ENCODE measurements at places on chromosomes 6 and 20.

DNA sequence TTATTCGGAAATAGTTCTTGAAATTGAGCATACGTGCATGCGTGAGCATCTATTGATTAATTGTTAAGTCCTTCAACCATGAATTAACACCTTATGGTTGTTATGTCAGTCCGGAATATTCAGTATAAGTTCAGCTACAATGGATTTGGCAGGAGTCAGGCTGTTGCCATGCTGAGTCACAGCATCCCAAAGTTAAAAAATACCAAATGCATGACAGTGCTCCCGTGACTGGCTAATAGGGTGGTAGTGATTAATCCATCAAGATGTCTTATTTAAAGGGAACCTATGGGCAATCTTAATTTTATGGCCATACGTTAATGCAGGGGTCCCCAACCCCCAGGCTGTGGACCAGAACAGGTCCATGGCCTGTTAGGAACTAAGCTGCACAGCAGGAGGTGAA, 10.5 kb downstream of the RAE1 start:
- DNase-seq = no peak

DNA sequence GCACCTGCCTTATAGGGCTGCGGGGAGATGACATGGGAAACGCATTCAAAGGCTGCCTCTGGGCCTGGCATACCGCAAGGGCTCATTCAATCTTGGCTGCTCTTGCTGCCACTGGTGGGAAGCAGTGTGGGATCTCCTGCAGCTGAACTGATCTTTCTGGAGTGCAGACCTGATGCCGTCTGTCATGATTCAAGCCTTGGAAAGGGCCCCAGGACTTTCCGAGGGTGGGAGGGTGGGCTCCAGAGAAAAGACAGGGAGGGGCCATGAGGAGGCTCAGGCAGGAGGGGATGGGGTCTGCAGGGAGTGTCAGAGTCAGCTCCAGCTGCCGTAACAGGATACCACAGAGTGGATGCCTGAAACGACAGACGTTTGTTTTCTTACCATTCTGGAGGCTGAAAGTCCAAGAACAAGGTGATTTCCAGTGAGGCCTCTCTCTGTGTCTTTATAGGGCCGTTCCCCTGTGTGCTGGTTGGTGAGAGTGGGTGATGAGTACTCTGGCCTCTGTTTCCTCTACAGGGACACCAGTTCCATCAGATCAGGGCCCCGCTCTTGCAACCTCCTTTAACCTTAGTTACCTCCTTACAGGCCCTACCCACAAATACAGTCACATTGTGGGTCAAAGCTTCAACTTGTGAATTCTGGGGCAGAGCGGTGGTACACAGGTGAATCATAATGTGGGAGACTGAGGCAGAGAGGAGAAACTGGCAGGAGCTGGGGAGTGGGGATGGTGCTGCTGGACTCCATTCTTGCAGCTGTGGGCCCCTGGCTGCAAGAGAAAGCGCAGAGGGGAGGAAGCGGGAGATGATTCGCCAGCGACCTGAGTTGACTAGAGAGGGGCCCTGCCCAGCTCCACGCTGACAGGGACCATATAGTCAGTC, 148.4 kb downstream of the SYCP2 start:
- no peak for DNase-seq

DNA sequence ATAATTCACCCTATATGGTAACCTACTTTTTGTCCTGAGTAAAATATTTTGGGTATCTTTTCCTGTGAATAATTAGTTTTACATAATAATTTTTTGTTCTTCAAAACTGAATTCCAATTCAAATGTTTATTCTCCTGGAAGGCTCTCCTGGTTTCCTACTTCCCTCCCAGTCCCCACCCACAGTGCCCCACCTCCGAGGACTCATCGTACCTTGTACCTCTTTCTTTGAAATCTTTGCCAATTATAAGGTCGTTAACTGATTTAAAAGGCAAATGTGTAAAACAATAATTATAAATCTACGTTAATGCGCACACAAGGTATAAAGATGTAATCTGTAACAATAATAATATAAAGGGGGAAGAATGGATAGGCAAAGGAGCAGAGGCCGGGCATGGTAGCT, 40.5 kb upstream of the VEGFA start:
- no peak for DNase-seq

GRCh38 chr6:160798625-160799024, 96.6 kb downstream of the PLG start:
- DNase-seq = no peak

DNA sequence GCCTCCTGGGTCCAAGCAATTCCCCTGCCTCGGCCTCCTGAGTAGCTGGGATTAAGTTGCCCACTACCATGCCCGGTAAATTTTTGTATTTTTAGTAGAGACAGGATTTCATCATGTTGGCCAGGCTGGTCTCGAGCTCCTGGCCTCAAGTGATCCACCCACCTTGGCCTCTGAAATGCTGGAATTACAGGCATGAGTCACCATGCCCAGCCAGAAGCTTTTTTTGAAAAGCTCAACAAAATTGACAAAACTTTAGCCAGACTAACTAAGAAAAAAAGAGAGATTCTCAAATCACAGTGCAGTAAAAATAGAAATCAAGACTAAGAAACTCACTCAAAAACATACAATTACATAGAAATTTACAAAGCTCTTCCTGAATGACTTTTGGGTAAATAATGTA, 420.6 kb downstream of the COL12A1 start:
- no peak for DNase-seq

- DNase-seq = no peak
Observed at GRCh38 chr6:167968091-167968490, 29.4 kb upstream of the KIF25 start.

GRCh38 chr6:7235712-7236305, 77.2 kb downstream of the SSR1 start:
- DNase-seq = no peak

- no peak for DNase-seq
Observed at GRCh38 chr6:52547647-52548352, 29.1 kb downstream of the TRAM2 start.

- no peak for DNase-seq
Observed at GRCh38 chr6:44590471-44590870, 203.0 kb downstream of the CDC5L start.

GRCh38 chr20:35134880-35135279, 12.3 kb downstream of the EDEM2 start:
- DNase-seq = no peak

GRCh38 chr6:5967594-5967993, 39.1 kb downstream of the NRN1 start:
- DNase-seq = no peak

DNA sequence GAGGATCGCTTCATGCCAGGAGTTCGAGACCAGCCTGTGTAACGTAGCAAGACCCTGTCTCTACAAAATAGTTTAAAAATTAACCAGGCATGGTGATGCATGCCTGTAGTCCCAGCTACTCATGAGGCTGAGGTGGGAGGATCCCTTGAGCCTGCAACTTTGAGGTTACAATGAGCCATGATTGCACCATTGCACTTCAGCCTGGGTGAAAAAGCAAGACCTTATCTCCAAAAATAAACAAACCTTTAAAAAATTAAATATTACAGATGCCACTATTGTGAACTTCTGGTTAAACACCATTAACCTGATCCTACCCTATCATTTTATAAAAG, 116.8 kb downstream of the ARHGAP18 start:
- no peak for DNase-seq

GRCh38 chr6:159693894-159694545, 979 bp upstream of the SOD2 start:
- DNase-seq = no peak

DNA sequence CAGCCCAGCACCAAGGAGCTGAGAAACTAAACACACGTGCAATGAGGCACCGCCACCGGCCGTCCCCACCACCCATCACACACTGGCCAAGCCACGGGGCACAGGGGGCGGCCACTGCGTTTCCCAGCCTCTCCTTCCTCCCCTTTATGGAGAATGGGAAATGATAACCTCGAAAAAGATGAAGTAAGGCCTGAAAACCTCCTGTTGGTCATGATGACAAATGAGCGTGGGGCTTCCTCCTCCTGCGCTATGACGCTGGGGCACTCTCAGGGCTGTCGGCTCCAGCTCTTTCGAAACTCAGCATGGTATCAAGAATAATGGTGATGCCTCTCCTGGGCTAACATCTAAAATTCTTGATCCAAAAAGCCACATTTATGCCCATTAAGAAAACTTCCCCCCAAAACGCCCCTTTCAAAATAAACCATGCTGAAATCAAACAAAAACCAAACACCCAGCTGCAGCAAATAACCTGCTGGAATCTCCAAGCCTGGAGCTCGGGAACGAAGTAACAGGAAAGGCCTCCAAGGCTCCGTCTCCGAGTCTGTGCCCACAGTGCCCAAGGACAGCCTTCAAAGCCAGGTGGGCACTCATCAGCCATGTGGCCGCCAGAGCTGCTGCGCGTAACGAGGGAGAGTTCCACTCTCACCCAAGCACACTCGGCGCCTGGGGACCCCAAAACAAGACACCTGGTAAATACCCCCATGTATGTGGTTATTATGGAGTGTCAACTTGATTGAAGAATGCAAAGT, 50.0 kb downstream of the TAF4 start:
- no peak for DNase-seq

GRCh38 chr6:153125032-153125431, 6.0 kb downstream of the RGS17 start:
- no peak for DNase-seq

GRCh38 chr20:62898093-62898964, 28.0 kb downstream of the DIDO1 start:
- DNase-seq = no peak

DNA sequence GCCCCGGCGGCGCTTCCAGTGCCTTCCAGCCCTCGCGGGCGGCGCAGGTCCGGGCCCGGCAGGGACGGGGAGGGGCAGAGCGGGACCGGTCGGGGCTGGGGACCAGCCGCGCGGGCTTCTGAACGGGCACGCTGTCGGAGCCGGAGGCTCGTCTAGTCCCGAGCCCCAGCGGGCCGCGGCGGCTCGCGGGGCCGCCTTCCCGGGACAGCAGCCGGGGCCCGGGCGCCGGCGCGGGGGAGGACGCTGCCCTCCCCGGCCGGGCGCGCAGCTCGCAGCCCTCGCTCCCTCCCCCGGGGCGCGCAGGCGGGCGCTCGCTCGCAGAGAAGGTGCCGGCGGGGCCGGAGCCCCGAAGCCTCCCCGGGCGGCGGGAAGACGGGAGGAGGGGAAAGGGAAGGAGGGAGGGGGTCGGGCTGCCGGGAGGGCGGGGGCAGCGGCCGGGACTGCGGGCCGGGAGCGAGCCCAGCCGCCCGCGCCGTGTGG, 696 bp upstream of the SIRPA start:
- no peak for DNase-seq

GRCh38 chr20:9566977-9567376, 52.6 kb downstream of the LAMP5 start:
- DNase-seq = no peak

GRCh38 chr6:131995917-131996316, 44.7 kb upstream of the CCN2 start:
- DNase-seq = no peak

DNA sequence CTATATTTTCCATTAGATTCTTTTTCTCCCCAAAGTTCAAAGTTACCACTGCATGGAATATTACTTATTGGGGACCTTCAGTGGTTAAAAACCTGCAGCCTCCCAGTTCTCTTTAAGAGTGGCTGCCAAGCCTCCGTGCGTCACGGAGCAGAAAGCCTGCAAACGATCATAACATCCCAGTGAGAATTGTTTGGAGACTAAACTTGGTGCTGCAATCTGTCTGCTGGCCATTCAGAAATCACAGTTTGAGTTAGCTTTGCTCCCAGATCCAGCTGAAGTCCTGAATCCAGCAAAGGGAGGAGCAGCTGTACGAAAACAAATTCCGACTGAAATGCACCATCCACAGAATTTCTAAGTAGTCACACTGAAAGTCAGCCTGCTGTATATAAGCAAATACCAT, 213.5 kb upstream of the PDE10A start:
- no peak for DNase-seq

DNA sequence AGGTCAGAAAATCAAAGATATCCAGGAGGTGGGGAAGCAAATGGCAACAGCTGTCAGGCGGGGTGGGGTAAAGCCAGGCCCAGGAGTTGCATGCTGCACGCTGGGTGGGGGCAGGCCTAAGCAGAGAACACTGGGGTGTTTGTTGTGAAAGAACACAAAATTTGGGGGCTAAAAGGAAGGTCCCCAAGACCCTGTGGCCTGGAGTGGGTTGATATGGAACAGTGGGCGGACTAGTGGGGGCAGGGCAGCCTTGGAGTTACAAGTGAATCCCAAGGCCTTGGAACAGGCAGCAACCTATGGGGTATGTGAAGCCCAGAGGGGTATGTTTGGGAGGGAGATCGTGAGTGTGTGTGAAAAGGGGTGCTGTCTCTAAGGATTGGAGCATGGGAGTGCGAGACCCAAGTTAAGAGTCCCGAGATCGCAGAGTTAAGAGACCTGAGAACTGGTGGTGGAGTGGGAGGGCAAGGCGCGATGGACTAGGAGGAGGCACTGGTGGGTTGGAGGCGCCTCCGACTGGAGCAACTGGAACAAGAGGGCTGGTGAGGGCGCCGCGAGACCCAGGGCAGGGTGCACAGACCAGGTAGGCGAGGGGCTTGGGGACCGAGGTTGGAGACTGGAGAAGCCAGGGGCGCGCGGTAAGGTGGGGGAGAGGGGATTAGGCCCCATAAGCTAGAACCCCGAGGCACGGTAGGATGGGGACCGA, 658 bp downstream of the CUL7 start:
- peak; percentile 43 for DNase-seq

DNA sequence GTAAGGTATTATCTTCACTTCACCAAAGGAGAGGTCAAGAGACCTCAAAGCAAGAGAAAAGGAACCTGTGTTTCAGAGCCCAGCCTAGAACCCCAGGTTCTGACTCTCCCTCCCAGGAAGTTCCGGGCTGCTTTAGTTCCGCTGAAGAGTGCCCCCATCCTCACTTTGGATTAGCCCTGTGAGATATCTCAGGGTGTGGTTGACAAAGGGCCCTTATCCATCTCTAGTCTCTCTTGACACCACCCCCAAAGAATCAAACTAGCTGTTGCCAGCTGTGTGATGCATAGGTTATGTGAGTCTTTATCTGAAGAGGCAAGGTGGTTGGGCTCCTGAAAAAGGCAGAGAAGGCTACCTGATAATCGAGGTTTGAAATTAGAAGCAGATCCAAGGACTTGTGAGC, 20.6 kb downstream of the BRPF3 start:
- DNase-seq = no peak

DNA sequence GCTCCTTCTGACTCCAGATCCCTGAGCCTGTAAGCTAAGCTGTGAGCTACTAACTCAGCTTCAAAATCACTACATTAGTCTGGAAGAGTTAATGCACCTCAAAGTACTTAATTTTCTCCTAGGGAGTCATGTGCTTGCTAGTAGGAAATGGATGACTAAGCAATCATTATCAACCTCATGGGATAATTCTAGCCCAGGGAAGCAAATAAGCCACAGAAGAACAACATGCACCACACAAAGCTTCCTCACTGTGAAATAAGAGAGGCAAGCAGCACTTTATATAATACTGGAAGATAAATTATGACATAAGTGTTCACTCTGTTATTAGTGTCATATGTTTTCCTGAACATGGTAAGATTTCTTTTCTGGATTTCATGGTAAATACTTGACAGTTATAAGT, 57.9 kb upstream of the RCAN2 start:
- no peak for DNase-seq

GRCh38 chr6:47473791-47474346, 3.7 kb upstream of the CD2AP start:
- no peak for DNase-seq

GRCh38 chr6:157099912-157100593, 223.3 kb downstream of the TMEM242 start:
- no peak for DNase-seq
